Activated CD4-positive, alpha-beta T cell treated with anti-CD3 and anti-CD28 coated beads for 4 hours (primary cell): ENCODE measurements at places on chromosomes 4 and X.

DNA sequence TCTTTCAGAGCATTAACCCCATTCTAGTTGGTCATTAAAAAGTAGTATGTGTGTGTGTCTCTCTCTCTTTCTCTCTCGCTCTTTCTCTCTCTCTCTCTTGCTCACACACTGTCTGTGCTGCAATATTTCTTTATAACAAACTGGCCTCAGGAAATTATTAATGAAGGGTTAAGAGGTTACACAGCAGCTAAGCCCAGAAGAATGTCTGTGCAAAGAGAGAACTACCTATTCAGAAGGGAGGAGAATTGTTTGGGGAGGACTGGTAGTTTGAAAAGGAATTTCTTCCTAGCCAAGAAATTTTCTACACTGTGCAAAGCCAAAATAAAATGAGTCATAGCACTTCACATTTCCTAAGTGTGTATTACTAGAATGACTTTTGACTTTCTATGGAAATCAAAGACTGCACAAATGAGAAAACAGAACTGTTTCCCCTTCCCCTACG lies 22.2 kb downstream of the PDGFC start:
- no peak for DNase-seq

DNA sequence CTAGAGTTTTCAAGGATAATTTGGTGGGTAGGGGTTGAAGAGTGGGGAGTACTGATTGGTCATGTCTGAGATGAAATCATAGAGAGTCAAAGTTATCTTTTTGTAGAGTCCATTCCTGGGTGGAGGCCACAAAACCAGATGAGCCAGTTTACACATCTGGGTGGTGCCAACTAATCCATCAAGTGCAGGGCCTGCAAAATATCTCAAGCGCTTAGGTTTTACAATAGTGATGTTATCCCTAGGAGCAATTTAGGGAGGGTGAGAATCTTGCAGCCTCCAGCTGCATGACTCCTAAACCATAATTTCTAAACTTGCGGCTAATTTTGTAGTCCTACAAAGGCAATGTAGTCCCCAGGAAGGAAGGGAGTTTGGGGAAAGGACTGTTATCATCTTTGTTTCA lies 988.3 kb upstream of the LCORL start:
- no peak for DNase-seq

DNA sequence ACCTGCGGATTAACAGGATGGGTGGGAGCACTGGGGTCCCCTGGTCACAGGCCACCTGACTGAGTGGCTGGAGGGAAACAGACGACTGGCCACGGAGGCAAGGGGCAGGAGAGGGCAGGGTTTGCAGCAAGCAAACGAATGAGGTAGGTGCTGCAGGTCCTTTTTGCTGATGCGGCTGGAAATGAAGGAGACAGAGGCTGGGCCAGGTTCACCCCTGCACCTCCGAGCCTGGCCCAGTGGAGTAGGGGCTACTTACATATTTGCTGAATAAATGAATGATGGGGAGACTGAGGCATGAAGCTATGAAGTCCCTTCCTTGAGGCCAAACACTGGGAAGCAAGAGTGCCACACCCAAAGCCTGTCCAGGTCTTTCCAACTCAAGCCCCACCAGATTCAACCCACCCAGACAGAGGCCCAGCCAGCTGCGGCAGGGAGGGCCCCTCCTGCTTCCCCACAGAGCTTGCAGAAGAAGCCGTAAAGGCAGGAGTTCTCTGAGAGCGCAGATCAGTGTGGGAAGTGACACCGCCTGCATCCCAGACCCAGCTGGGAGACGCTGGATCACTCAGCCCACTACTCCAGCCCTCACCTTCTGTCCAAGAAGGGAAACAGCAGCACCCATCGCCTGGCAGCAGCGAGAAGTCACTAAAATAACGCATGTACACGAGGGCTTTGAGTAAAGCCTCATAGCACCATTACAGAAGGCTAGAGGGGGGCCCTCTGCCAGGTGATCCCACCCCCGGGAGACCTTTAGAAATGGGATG lies 36.1 kb upstream of the C4orf50 start:
- DNase-seq = no peak

GRCh38 chr4:106993827-106994226 lies 42.3 kb downstream of the DKK2 start:
- no peak for DNase-seq

- DNase-seq = no peak
Measured at GRCh38 chr4:117512414-117512813, 427.0 kb upstream of the TRAM1L1 start.

DNA sequence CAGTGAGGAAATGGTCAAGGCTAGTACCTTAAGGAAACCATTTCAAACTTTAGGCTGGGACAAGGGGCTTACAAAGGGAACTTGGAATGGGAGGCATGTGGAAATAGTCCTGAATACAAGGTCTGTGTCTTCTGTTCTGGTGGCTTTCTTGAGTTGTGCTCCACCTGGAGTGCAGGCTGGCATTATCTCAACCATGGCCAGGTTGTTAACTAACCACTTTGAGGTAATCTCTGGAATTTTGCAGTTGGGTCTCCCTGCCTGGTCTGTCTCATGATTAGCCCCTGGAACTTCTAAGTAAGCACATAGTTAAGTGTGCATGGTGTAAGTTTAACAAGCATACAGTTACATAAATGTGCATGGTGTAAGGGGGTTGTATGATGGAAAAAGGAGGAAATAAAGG lies 77.5 kb downstream of the PCDH18 start:
- DNase-seq = no peak

DNA sequence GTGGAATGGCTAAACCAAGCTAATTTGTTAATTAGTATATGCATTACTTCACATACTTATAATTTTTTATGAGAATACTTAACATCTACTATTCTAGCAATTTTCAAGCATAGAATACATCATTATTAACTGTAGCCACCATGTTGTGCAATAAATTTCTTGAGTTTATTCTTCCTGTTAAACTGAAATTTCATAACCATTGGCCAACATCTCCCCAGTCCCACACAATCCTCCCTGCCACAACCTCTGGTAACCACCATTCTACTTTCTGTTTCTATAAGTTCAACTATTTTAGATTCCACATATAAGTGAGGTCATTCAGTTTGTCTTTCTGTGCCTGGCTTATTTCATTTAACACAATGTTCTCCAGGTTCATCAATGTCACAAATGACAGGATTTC lies 208.5 kb downstream of the PPP4R3C start:
- no peak for DNase-seq
